ENCODE measurements at places on chromosomes 3 and 15.

- DNase-seq = no peak
These were observed 193.4 kb upstream of the RASGRP1 start for GRCh38 chr15:38758043-38758442.

- DNase-seq = no peak
These were observed 273.3 kb upstream of the CADM2 start for GRCh38 chr3:84685467-84685866.

DNA sequence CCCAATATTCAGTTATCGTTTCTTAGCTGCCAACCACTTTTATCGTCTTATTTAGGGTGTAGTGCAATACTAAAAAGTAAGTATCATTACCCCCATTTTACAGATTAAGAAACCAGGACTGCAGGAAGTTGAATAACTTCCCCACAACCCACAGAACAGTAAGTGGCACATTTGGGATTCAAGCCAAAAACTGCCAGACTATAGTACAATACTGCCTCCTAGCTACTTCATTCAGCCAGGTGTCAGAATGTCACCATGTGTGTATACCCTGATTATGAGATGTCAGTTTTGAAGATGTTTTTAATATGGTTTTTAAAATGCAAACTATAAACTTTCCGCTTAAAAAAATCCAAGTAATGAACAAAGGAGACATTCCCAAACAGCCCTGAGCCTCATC lies 74.2 kb upstream of the PROK2 start:
- no peak for DNase-seq

GRCh38 chr3:28994161-28994905 lies 286.5 kb upstream of the RBMS3 start:
- DNase-seq = no peak

DNA sequence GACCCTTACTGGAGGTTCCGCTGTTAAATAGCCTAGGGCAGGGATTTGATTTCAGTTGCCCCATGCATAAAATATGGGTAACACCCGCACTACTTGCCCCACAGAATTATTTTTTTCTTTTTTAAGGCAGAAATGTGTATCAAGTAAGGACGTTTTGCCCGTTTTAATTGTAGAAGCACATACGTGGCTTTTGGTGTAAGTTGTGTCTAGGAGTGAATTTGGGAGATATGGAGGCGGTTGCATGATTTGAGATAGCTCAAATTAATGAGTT lies 636 bp upstream of the LRRC58 start:
- DNase-seq = no peak
